ENCODE measurements at places on chromosomes 12 and 14.

DNA sequence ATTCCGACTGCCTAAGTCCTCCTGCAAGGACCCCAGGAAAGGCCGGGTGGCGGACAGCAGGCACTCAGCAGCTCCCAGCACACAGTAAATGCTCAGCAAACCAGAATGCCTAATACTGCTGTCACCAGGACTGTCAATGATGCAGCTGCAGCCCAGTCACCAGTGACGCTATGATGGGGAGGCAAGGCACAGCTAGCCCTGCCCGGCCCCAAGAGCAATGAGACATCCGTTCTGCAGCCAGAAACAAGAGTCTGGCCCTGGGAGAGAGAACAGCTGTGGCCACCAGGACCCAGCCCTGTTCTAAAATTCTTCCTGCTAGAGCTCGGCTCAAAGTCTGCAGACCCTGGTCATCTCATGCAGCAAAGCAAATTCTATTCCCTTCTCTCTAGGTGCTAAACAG lies 69.8 kb downstream of the NCOR2 start:
- DNase-seq = no peak

DNA sequence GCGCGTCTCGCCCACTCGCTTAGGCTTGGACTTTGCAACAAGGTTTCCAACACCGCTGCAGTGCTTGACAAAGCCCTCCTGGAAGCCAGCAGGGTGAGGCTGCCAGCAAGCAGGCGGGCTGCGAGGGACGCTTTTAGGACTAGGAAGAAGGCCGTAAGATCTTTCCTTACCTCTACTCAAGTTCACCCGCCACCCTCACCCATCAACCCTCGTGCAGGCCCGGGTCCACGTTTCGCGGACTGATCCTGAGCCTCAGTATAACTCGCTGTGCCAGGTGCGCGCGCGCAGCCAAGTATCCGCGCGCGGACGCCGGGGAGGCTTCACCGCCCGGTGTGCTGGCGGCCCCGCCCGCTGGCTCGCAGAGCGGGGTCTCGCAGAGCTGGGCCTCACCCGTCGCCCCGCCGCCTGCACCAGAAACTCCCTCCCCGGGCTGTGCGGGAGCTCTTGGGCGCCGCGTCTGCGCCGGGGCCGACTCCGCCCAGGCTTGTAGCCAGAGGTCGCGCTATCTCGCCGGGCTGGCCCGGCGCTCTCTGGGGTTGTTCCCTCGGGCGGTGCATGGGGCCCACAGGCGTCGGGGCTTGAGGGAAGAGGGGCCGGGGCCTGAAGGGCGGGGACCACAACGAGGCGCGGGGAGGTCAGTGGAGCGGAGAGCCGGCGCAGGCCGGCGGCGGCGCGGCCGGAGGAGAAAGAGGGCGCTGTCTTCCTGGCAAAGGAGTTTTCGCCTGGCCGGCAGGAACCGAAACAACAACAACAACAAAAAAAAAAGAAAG lies 7.6 kb upstream of the SIX1 start:
- DNase-seq = peak; percentile 64

DNA sequence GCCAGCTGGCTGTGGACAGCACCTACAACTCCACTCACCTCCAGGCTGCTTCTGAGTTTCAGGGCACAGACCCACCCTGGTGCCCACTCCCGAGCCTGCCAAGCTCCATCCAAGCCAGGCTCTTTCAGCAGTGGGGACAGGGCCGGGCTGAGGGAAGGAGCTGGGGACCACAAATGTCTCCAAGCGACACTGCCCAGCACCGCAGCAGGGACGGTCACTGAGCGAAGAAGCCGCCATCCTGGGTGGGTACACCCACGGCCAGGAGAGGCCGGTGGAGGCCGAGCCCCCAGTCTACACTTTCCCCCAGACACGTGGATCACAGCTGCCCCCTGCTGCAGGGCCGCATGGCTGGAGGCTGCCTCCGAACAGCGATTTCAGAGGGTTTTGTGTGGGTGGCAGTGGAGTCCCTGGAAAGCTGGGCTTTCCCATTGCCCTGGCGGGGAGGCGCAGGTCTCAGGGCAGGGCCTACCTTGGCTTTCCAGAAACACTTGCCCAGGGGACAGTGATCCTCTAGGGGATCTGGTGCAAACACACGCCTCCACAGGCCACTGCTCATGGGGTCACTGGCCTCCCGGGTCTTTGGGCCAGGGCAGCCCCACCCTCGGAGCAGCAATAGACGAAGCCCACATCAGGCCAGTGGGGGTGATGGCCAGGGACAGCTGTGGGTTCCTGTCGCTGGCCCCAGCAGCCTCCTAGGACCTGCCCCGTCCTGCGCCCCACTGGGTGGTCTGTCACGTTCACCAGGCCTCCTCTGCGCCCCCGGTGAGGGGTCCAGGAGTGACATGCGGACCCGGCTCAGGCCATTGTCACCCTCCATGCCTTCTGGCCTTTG lies 1.2 kb upstream of the GPR132 start:
- no peak for DNase-seq

DNA sequence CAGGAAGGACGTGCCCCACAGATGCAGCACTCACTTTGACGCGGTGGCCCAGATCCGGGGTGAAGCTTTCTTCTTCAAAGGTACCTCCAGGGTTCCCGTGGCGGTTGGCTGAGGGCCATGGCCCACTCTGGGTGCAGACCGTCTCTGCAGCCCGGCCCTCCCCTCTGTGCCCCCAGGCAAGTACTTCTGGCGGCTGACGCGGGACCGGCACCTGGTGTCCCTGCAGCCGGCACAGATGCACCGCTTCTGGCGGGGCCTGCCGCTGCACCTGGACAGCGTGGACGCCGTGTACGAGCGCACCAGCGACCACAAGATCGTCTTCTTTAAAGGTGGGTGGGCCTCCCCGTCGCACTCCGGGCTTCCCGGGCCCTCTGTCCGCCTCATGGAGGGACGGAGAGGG lies 16.9 kb downstream of the MMP17 start:
- DNase-seq = no peak

DNA sequence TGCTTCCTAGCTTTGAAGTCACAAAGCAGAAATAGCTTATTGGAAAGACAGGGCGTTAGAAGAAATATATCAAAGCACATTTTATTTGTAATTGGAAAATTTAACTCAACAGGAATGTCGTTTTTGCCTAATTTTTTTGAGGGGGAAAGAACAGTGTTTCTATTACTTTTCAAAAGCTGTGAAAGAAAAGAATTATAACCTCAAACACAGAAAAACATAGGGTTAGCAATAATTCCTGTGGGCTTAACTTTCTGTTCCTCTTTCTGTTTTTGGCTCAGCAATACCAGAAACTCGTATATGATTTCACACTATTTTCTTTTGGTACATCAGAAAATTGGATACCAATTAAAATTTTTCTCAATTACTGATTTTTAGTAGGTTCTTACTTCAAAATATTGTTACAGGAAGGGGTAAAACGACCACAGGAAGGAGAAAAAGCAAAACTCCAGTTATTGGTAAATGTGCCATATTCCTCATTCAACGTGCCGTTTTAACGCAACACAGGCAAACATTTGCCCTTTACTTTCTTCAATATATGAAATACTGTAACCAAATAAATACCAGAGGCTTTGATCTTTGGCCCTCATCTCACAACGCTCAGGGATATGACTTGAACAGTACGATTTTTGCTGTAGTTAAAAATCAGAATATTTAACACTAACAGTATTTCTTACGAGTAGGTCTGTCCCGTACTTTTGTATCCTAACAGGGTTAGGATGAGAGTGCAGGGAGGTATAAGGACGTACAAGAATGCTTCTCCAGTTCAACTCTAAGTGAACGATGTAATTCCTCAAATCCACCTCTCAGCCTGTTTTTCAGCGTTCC lies 1.3 kb upstream of the RNU6-7 start:
- DNase-seq = no peak

DNA sequence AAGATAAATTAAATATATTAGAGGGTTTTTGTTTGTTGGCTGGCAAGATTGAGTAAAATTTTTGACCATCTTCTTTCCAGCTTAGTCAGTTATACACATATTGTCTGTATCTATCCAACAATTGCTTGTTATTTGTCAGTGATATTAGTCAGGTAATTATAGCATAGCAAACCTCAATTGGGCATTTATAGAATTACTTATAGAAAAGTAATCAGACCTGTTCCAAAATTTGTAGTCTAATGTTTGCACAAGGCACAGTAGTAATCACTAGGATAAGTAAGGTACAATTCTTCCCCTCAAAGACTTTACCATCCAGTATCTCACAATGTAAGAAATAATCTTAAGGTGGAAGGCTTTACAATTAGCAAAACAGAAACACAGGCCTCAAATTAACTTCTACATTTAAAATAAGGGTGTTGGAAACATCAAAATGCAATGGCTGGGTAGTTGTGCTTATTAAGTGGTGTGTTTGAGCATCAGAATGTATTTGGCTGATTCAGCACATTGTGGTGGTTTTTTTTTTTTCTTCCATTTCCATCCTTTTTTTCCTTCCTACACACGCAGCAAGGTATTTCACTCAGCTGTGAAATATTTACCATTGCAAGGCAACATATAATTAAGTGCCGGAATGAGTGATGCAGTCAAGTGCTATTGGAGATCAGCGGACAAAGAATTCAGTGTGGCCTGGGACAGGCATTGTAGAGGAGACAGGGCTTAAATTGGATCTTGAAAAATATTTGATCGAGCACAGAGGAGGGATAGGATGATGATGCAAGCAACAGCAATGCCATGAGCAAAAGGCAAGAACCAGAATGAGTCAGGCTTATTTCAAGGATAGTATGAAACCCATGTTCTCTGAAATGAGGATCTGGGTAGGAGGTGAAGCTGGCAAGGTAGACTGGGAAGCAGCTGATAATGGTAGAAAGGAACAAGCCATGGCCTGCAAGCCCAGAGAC lies 178.2 kb downstream of the AKAP6 start:
- DNase-seq = no peak

GRCh38 chr14:34851395-34851794 lies 23.8 kb downstream of the BAZ1A start:
- DNase-seq = no peak

- no peak for DNase-seq
Observed at GRCh38 chr12:28759333-28759732, 389.7 kb upstream of the FAR2 start.

DNA sequence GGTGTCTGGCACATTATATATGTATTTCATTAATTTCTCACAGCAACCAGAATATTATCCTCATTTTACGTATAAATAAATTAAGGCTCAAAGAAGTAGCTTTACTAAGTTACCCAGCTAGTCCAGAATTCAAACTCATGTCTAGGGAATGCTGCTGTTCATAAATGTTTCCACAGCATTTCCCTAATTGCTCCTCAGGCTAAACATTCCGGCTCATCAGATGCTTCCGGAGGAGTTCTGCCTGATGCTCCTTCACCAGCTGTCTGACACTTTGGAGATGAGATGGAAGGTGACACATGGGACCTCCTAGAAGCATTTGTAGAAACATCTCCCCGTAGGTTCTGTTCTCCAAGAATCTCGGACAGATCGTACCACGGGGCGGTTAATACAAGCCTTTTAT lies 12.1 kb downstream of the KRT85 start:
- no peak for DNase-seq
